Muscle of back (tissue), 13 donors: ENCODE measurements at places on chromosomes 2 and 18.
A peak's percentile ranks its signal among the peaks of the same experiment; 100 is the strongest.

- no peak for DNase-seq
Observed at GRCh38 chr18:44713435-44713834, 32.7 kb downstream of the SETBP1 start.

- no peak for DNase-seq
Observed at GRCh38 chr2:154240921-154241379, 369.2 kb downstream of the GALNT13 start.

DNA sequence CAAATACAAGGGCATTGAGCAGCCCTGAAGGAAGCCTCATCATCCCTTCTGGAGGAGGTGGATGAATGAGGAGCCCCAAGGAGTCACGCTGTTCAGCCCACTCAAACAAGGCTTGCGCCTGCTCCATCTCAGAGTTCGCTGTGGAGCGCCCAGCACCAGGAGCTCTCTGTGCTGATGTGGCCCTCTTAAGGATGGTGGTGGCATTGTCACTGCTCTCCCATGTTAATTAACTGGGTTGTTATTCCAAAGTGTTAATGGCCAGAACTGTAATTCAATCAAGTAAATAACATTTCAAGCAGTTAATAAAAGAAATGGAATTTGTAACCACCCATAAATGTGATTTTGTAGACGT lies 726.0 kb upstream of the RAB6C start:
- no peak for DNase-seq

- no peak for DNase-seq
Observed at GRCh38 chr2:129925381-129925780, 54.1 kb upstream of the RAB6C start.

DNA sequence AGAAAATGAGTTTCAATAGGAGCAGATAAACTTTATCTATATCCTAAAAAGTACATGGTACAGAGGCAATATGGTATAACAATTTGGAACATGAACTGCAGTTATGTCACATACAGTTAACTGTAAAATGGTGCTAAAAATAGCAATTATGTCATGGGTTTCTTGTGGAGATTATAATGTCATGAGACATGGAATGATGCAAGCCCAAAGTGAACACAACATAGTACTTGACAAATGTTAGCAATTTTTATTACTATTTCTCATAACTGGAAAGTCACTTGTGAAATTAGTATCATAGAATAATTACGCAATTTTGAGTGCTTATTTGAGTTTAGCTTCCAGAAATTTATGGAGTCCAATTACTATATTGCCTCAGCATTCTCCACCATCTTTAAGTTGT lies 1263.4 kb downstream of the DSC3 start:
- no peak for DNase-seq

- DNase-seq = no peak
Observed at GRCh38 chr2:39018638-39019037, 102.2 kb downstream of the SOS1 start.

DNA sequence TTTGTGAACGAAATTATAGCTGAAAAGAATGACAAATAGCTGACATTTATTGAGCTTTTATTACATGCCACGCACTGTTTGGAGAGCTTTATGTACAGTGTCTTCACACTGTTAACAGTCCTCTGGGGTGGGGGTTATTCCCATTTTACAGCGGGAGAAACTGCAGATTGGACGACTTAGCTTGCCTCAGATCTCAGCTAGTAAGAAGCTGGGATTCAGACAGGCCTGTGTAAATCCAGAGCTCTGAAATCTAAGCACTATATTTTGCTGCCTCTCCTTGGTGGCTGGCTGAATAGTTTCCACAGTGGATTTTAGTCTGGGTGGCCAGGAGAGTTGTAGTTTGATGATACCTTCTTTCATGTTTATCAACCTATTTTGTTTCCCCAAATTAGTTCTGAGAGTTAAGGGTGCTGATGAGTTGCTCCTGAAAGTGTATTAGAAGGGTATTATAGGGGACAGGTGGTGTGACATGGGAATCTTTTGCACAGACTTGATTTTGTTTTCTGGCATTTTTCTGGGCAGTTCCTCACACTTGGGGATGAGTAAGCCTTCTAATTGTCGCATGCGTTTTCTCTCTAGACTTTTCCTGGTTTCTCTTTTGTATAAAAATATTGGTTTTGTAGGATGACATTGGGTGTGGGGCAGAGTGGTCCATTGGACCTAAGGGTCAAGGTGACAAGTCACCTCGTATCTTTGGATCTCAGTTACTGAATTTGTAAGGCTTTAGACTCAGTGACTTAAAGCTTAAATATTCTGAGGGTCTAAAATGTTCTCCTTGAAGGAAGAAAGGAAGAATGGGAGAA lies 1.5 kb downstream of the ACSL3 start:
- DNase-seq = peak; percentile 57

GRCh38 chr2:5668682-5669250 lies 23.4 kb upstream of the SOX11 start:
- DNase-seq = no peak
